Esophagus squamous epithelium (tissue), 5 donors: ENCODE measurements at places on chromosomes 7 and 10. TPM values are rescaled to one million over a fixed set of nuclear protein-coding genes. Genes with fewer than 3 reads are reported as not detected.

TIMM23B gene
- 14.9 TPM for total RNA-seq

GIMAP4 gene
- total RNA-seq, result 2.1 TPM

ANK3 gene
- 25.2 TPM for total RNA-seq

ST8SIA6 gene
- total RNA-seq, result 2.3 TPM

PFKFB3 gene
- total RNA-seq, result 22.1 TPM

SSC4D gene
- total RNA-seq, result not detected

SPDYE16 gene
- total RNA-seq, result not detected

CHCHD3 gene
- total RNA-seq, result 55.0 TPM

DNA sequence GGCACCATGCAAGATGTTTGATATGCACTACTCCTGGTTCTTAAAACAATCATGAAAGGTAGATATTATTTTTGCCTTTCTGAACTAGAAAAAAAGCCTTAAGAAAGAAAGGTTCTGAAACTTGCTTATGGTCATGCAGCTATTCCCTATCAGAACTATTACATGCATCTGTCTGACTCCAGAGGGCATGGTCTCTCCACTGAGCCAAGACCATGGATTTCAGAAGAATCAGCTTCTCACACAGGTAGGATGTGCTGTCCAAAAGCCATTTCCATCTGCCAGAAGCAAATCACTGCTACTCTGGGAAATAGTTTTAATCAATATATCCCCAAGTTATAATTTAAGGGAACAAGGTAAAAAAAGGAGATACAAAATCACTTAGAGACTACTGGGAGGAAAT is 69.5 kb downstream of the STK17A start:
- H3K4me3 ChIP-seq, result no peak overlapping the region
- H3K4me1 ChIP-seq, result peaks cover 14% of the 10 kb centered on the region
- peaks cover 26% of the 10 kb centered on the region for H3K36me3 ChIP-seq
- peak overlapping the region; percentile 94 for H3K27ac ChIP-seq
- no peaks in the 10 kb centered on the region for H3K27me3 ChIP-seq
- no peak for DNase-seq

GRCh38 chr7:75994388-75995051 is at the start of gene TMEM120A:
Gene TMEM120A (minus strand): TSS chr7:75994595. CDS start chr7:75994570, 25 bp downstream.
- DNase-seq, result peak; percentile 72
- H3K27me3 ChIP-seq, result no peaks in the 10 kb centered on the region
- peak within 1 kb of the TSS; percentile 92 for H3K27ac ChIP-seq
- H3K36me3 ChIP-seq, result no peaks in the 10 kb centered on the region
- H3K4me3 ChIP-seq, result peak within 1 kb of the TSS; percentile 87

GRCh38 chr10:124629415-124629814 is 114.8 kb downstream of the FAM53B start:
- no peaks in the 10 kb centered on the region for H3K27me3 ChIP-seq
- H3K36me3 ChIP-seq, result no peaks in the 10 kb centered on the region
- DNase-seq, result no peak
- H3K27ac ChIP-seq, result peak overlapping the region; percentile 83
- H3K4me1 ChIP-seq, result peaks cover 73% of the 10 kb centered on the region

DNA sequence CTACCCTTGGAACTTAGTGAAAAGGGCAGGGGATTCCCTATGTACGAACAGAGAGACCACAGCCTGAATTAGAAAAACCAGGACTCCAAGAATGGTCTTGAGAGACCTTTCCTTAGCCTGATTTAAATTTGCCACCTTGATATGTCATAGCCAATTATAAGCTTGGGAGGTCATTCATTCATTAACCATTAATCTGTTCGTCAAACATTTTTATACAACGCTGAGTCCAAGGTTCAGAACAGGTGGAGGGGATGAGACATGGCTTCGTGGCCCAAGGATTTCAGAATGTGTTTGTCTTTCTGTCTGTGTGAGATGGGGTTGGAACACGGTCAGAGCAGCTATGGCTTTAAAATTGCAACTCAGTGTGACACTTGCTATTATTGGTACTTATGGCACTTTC is 158.0 kb downstream of the PAXIP1 start:
- H3K36me3 ChIP-seq, result no peaks in the 10 kb centered on the region
- H3K27me3 ChIP-seq, result peaks cover 16% of the 10 kb centered on the region
- H3K27ac ChIP-seq, result no peak overlapping the region
- no peak for DNase-seq
- H3K4me1 ChIP-seq, result no peaks in the 10 kb centered on the region

GRCh38 chr10:123450956-123451605 is 215.1 kb upstream of the GPR26 start:
- no peaks in the 10 kb centered on the region for H3K36me3 ChIP-seq
- no peak overlapping the region for H3K27ac ChIP-seq
- H3K4me1 ChIP-seq, result no peaks in the 10 kb centered on the region
- DNase-seq, result no peak

DNA sequence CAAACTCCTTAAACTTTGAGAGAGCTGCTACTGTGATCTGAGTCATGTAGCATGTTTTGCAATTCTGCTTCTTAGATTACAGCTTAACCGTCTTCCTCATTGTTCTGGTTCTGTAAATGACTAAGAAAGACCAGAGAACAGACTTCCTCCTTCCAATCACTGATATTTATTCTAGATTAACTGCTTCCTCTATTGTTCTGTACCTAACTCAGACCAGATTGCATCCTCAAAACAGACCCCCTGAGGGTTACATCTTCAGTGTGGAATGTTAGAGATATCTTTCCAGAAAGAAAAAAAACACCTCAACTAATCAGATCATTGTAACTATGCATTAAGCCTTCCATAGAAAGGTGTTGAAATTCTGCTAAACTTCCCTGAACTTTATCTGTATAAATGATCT is 5.7 kb upstream of the PIP start:
- H3K4me1 ChIP-seq, result no peaks in the 10 kb centered on the region
- H3K27me3 ChIP-seq, result no peaks in the 10 kb centered on the region
- no peak overlapping the region for H3K27ac ChIP-seq
- no peaks in the 10 kb centered on the region for H3K36me3 ChIP-seq

DNA sequence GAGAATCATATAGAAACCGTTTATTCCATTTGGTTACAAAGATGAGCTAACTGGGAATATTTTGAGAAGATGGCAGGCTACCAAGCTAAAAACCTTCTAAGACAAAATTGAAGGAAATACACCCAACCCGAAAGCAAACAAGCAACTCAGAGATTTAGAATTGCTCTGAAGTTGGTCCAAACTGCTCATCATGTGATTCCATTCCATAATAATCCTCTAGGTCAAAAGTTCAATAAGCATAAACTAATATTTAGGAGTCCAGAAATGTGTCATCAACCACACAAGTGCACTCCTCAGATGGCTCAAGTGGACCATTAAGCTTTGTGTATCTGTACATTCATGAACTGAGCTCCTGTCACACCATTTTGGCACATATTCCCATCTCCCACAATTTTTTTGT is 28.7 kb downstream of the DGKI start:
- no peak overlapping the region for H3K4me3 ChIP-seq
- no peak for DNase-seq
- H3K4me1 ChIP-seq, result peaks cover 3% of the 10 kb centered on the region
- no peaks in the 10 kb centered on the region for H3K27me3 ChIP-seq

DNA sequence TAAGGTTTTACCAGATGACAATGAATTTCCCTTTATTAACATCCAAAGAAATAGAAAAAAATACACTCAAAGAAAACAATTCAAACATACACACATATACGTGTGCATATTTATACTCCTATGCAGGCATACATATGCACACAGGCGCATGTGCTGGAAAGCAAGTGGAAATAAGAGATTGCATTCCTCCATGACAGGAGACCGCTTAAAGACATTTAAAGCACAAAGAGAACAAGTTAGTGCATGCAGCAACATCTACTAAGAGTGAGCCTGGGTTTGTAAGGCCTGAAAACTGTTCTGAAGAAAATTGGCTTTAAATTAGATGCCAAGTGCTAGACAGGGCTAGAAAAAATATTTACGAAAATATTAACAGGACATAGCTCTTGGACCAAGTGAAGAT is 40.1 kb upstream of the PPP1R17 start:
- no peaks in the 10 kb centered on the region for H3K4me1 ChIP-seq
- no peak for DNase-seq
- no peak overlapping the region for H3K4me3 ChIP-seq
- H3K27ac ChIP-seq, result no peak overlapping the region

DNA sequence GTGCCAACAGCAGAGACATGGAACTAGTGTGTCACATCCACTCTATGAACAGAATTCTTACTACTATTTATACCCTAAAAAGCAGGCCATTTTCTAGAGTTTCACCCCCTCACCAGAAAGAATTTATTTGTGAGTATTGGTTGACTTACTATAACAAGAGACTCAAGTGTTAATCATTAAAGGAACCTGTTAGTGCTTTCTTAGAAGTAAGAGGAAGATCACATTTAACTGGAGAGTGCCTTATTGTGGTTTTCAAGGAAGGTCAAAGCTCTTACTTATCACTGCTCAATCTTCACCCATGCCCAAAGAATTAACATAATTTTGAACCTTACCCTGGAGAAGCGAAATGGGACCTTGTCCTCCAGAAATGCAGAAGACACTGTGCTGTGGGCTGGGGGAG is 169.3 kb upstream of the PRSS1 start:
- no peak overlapping the region for H3K27ac ChIP-seq
- no peak overlapping the region for H3K4me3 ChIP-seq
- no peaks in the 10 kb centered on the region for H3K36me3 ChIP-seq
- DNase-seq, result no peak
- H3K27me3 ChIP-seq, result no peaks in the 10 kb centered on the region

DNA sequence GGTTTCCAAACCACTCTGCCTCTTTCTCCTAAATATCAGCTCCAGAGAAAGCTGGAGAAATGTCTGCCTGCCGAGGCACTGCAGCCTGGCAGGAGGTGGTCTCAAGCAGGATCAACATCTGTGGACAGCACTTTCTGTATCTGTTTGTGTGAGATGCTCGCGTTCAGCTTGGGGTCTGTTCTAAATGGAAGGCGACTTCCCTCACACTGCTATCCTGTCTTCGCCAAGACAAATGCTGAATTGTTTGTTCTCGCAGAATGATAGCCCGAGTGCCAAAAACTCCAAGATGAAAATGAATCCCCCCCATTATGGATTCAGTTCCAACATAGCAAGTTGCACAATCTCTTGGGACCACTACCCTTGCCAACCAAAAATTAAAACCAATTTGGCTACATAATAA is 72.2 kb upstream of the PALS2 start:
- no peaks in the 10 kb centered on the region for H3K4me1 ChIP-seq
- no peaks in the 10 kb centered on the region for H3K36me3 ChIP-seq
- H3K27me3 ChIP-seq, result no peaks in the 10 kb centered on the region
- H3K4me3 ChIP-seq, result no peak overlapping the region
- DNase-seq, result no peak
- H3K27ac ChIP-seq, result no peak overlapping the region

DNA sequence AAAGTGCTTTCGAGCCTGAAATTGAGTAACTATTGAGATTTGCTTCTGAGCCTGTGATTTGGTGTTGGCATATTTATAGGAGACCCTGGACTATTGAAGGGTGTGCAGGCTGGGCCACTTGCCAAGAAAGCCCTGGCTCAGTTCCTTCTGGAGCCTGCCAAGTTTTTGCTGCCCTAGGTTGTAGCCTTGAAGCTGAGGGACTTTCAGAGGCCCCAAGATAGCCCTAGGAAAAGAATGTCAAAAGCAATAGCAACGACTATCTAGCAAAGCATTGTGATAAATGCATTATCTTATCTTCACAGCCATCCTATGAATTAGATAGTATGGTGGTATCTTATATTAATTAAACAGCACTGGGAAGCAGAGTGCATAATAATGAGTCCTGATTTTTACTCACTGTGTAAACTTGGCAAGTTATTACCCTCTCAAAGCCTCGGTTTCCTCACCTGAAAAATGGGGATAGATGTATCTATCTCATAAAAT is 473.7 kb upstream of the PODXL start:
- no peaks in the 10 kb centered on the region for H3K27me3 ChIP-seq
- H3K4me3 ChIP-seq, result no peak overlapping the region
- no peaks in the 10 kb centered on the region for H3K36me3 ChIP-seq
- no peaks in the 10 kb centered on the region for H3K4me1 ChIP-seq
- DNase-seq, result no peak

GRCh38 chr10:100731407-100732240 is 13.8 kb upstream of the PAX2 start:
- H3K27me3 ChIP-seq, result peaks cover 100% of the 10 kb centered on the region
- H3K4me3 ChIP-seq, result no peak overlapping the region
- H3K36me3 ChIP-seq, result no peaks in the 10 kb centered on the region
- H3K27ac ChIP-seq, result no peak overlapping the region
- H3K4me1 ChIP-seq, result peaks cover 32% of the 10 kb centered on the region

DNA sequence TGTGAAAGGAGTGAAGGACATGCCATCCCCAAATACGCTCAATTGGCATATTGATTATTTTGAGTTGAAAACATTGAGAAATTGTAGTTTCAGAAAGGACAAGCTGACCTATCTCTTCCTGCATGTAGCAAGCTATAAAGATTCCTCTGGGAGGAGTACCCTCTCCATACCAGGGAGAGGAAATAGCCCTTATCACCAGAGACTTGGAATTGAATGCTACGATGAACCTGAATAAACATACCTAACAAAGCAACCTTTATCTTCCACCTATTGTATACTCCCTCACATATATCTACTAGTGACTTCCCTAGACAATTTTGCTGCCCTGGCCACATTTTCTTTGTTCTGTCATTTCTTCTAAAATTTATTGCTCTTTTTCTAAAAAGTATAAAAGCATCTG is 150.2 kb upstream of the EEPD1 start:
- no peak overlapping the region for H3K27ac ChIP-seq
- H3K36me3 ChIP-seq, result no peaks in the 10 kb centered on the region
- H3K4me3 ChIP-seq, result no peak overlapping the region
- DNase-seq, result no peak
- H3K4me1 ChIP-seq, result no peaks in the 10 kb centered on the region

- no peak for DNase-seq
- H3K27ac ChIP-seq, result no peak overlapping the region
- no peak overlapping the region for H3K4me3 ChIP-seq
- no peaks in the 10 kb centered on the region for H3K4me1 ChIP-seq
- peaks cover 33% of the 10 kb centered on the region for H3K27me3 ChIP-seq
These were observed 27.0 kb downstream of the MMD2 start for GRCh38 chr7:4931943-4932342.

- DNase-seq, result no peak
- no peaks in the 10 kb centered on the region for H3K36me3 ChIP-seq
- H3K27me3 ChIP-seq, result no peaks in the 10 kb centered on the region
- no peak overlapping the region for H3K4me3 ChIP-seq
- H3K27ac ChIP-seq, result no peak overlapping the region
These were observed 621.0 kb upstream of the IGFBP3 start for GRCh38 chr7:46542076-46542475.

- no peaks in the 10 kb centered on the region for H3K4me1 ChIP-seq
- peak overlapping the region; percentile 8 for H3K27ac ChIP-seq
These were observed 127.8 kb upstream of the RSU1 start for GRCh38 chr10:16944986-16945385.

GRCh38 chr10:89575031-89575430 is 39.6 kb upstream of the SLC16A12 start:
- no peak overlapping the region for H3K4me3 ChIP-seq
- H3K36me3 ChIP-seq, result no peaks in the 10 kb centered on the region
- no peaks in the 10 kb centered on the region for H3K27me3 ChIP-seq

GRCh38 chr7:126702242-126703016 is 550.3 kb downstream of the GRM8 start:
- H3K27ac ChIP-seq, result no peak overlapping the region
- H3K36me3 ChIP-seq, result no peaks in the 10 kb centered on the region
- DNase-seq, result no peak
